ENCODE measurements at places on chromosomes 2 and 18.

- no peak for DNase-seq
Observed at GRCh38 chr2:146481629-146482028, 1363.2 kb upstream of the ACVR2A start.

DNA sequence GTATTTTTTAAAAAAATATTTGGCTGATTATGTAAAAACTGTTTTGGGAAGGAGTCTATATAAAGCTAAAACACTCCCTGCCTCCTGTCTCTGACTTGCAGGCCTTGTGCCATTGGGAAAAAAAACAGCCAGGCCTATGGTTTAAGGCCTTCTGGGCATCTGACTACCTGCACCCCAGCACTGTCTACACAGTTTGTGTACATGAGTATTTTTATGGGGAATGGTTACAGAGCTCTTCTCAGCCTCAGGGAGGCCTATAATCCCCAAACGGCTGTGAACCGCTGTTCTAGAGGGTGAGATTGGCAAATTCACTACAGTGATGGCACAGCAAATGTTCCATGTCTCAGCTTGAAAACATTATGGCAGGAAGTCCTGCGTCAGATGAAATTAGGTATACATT is 96.1 kb downstream of the LTBP1 start:
- DNase-seq = no peak

DNA sequence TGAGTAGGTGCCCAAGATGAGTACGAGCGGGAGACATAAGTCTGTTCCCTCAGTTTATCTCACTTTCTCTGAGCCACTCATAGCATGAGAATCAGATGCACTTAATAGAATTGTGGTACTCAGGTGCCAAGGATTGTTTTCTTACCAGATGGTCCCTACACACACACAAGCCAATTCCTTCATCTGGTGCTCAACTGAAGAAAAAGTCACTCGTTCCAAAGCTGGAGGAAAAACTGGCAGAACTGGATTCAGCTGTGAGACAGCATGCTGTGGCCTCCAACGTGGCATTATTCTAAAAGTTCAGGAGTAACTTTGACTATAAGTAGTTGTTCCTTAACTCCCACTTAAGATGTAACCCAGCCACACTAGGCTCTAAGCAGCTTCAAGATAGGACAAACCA is 33.4 kb upstream of the ABCA12 start:
- DNase-seq = no peak

GRCh38 chr2:196200557-196200956 is 29.2 kb upstream of the STK17B start:
- no peak for DNase-seq

- DNase-seq = no peak
Observed at GRCh38 chr2:175874291-175874690, 127.8 kb downstream of the LNPK start.

DNA sequence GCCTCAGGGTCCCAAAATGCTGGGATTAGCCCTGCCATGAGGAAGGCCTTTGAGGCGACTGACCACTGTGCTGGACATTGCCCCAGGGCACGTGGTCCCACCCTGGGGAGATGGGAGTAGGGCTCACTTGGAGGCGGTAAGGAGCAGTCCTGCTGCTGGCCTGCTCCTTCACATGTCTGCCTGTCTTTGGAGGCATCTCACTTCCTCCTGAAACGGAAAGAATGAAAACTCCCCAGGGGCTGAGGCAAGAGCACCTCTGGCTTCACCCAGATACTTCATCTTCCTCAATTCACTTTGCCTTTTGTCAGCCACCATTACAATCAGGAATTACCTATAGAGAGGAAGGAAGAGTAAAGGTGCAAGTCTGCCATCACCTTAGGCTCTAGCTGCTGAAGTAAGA is 59.9 kb upstream of the GATA6 start:
- no peak for DNase-seq

DNA sequence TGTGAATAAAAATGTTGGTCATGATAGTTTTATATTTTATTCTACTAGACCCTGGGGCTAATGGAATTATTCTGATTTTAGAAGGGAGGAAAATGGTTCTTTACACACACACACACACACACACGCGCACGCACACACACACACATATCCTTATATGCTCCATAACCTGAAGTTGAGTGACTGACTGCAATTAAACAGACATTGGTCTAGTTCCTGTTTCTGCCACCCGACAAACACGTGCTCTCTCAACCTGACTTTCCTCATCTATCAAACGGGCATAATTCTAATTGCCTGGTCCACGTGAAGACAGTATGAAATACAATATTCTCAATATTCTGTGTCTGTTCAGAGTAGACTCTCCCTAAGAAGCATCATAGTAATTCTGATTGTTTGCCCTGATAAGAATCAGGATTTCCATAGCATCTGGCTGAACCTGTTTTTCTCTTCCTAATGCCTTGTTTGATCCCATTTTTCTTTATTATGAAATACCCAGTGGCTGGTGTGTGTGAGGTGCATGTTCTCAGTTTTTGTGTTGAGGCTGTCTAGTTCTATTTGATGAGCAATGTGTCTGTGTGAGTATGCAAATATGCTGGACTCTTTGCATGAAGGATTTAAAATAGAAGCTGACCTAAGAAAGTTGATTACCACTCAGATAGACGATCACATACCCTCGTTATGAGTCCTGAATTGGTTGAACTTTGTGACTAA is 51.0 kb downstream of the SETBP1 start:
- DNase-seq = no peak

DNA sequence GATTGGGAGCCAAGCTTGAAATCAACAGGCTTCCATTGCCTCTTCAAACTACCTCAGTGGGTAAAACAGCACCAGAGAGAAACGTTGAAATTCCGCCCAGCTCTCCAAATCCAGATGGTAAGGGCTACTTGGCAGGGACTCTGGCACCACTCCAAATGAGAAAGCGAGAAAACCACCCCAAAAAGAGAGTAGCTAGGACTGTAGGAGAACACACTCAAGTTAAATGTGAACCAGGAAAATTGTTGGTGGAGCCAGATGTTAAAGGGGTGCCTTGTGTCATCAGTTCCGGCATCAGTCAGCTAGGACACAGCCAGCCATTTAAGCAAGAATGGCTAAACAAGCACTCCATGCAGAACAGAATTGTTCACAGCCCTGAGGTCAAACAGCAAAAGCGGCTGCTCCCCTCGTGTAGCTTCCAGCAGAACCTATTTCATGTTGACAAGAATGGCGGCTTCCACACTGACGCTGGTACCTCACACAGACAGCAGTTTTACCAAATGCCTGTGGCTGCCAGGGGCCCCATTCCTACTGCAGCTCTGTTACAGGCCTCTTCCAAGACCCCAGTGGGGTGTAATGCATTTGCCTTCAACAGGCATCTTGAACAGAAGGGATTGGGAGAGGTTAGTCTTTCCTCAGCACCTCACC is 167.3 kb downstream of the ASXL3 start:
- DNase-seq = no peak

Measured in naive thymus-derived CD4-positive, alpha-beta T cell (primary cell).